ENCODE measurements at places on chromosomes 16 and 17. TPM values are rescaled to one million over a fixed set of nuclear protein-coding genes. Genes with fewer than 3 reads are reported as not detected.

DNA sequence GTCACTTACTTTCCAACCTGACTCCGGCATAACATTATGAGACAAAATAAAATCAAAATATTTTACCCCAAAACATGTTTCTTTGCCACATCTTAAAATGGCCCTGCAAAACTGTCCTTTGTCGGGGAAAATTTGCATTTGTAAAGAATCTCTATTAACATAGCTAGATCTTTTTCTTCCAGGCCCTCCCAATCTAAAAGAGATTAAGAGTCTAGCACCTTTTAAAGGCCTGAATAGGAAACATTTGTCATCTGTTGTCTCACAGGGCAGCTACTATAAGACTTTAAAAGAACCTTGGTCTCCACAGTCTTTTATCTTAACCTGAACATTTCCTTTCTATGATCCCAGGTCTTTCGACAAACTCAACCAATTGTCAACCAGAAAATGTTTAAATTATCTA lies 18.1 kb upstream of the DHRS7B start:
- no peaks in the 10 kb centered on the region for H3K4me1 ChIP-seq
- H3K36me3 ChIP-seq, result no peaks in the 10 kb centered on the region
- DNase-seq, result no peak
- H3K27me3 ChIP-seq, result no peaks in the 10 kb centered on the region
- H3K27ac ChIP-seq, result no peak overlapping the region

GRCh38 chr16:47507701-47508100 lies 46.6 kb downstream of the PHKB start:
- H3K27me3 ChIP-seq, result no peaks in the 10 kb centered on the region
- H3K36me3 ChIP-seq, result peaks cover 56% of the 10 kb centered on the region
- H3K4me3 ChIP-seq, result no peak overlapping the region

GRCh38 chr16:86157616-86158247 lies 258.8 kb downstream of the IRF8 start:
- H3K4me1 ChIP-seq, result no peaks in the 10 kb centered on the region
- H3K27me3 ChIP-seq, result peaks cover 23% of the 10 kb centered on the region
- H3K4me3 ChIP-seq, result no peak overlapping the region
- H3K36me3 ChIP-seq, result no peaks in the 10 kb centered on the region
- H3K27ac ChIP-seq, result no peak overlapping the region
- no peak for DNase-seq

- H3K36me3 ChIP-seq, result no peaks in the 10 kb centered on the region
- no peaks in the 10 kb centered on the region for H3K27me3 ChIP-seq
- H3K27ac ChIP-seq, result peak overlapping the region; percentile 97
- no peak for DNase-seq
- H3K4me1 ChIP-seq, result peaks cover 74% of the 10 kb centered on the region
Measured at GRCh38 chr17:64130559-64131001, 636 bp upstream of the ERN1 start.

DNA sequence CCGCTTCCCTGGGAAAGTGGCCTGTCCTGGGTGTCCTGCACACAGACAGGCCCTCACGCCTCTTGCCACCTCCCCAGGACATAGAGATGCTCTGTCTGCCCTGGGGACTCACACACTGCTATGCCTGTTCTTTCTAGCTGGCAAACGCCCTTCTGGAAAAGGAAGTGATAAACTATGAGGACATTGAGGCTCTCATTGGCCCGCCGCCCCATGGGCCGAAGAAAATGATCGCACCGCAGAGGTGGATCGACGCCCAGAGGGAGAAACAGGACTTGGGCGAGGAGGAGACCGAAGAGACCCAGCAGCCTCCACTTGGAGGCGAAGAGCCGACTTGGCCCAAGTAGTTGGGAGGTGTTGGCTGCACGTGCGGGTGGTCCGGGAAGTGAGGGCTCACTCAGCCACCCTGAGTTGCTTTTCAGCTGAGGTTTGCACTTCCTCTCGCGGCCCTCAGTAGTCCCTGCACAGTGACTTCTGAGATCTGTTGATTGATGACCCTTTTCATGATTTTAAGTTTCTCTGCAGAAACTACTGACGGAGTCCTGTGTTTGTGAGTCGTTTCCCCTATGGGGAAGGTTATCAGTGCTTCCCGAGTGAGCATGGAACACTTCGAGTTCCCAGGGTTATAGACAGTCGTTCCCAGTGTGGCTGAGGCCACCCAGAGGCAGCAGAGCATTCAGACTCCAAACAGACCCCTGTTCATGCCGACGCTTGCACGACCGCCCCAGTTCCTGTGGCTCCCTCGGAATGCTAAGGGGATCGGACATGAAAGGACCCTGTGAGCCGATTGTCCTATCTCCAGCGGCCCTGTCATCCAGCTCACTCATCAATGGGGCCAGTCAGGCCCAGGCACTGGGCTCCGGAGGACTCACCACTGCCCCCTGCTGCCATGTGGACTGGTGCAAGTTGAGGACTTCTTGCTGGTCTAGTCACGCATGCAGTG lies 3.5 kb upstream of the RPL13 start:
- peaks cover 27% of the 10 kb centered on the region for H3K4me1 ChIP-seq
- peaks cover 46% of the 10 kb centered on the region for H3K36me3 ChIP-seq
- no peak overlapping the region for H3K27ac ChIP-seq
- H3K27me3 ChIP-seq, result no peaks in the 10 kb centered on the region

DNA sequence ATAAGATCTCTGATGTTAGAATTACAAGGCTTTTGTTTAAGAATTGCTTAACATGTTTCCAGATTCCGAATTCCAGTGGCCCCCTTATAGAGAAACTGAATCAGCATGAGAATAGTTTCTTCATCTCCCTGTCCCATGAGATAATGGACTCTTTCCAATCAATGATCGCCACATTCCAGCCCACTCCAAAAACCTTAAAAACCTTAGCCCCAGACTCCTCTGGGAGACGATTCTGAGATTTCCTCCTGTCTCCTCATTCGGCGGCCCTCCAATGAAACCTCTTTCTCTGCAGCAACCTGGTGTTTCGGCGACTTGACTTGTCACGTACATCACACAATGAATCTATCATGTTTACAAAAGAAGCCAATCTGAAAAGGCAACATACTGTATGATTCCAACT lies 197.1 kb upstream of the PSMD7 start:
- no peak for DNase-seq
- H3K27me3 ChIP-seq, result no peaks in the 10 kb centered on the region
- no peaks in the 10 kb centered on the region for H3K4me1 ChIP-seq
- no peaks in the 10 kb centered on the region for H3K36me3 ChIP-seq
- no peak overlapping the region for H3K4me3 ChIP-seq

GRCh38 chr16:87947356-87948118 lies 3.7 kb upstream of the BANP start:
- no peak for DNase-seq
- H3K27me3 ChIP-seq, result no peaks in the 10 kb centered on the region
- H3K4me3 ChIP-seq, result no peak overlapping the region
- H3K27ac ChIP-seq, result peak overlapping the region; percentile 65

- no peak overlapping the region for H3K27ac ChIP-seq
- H3K36me3 ChIP-seq, result no peaks in the 10 kb centered on the region
- DNase-seq, result no peak
- no peaks in the 10 kb centered on the region for H3K4me1 ChIP-seq
Measured at GRCh38 chr17:37506678-37507077, 17.0 kb downstream of the DUSP14 start.

Gene HLF
- total RNA-seq, result 37.9 TPM

Gene LDHD
- total RNA-seq, result 0.83 TPM

GRCh38 chr16:89605186-89605970 lies 8.1 kb upstream of the DPEP1 start:
- no peaks in the 10 kb centered on the region for H3K36me3 ChIP-seq
- no peak overlapping the region for H3K4me3 ChIP-seq
- peaks cover 15% of the 10 kb centered on the region for H3K27me3 ChIP-seq
- peaks cover 14% of the 10 kb centered on the region for H3K4me1 ChIP-seq

Gene CAVIN1
- 129 TPM for total RNA-seq

Gene TBC1D26
- total RNA-seq, result not detected

- peaks cover 92% of the 10 kb centered on the region for H3K4me1 ChIP-seq
- no peaks in the 10 kb centered on the region for H3K36me3 ChIP-seq
- peak overlapping the region; percentile 80 for H3K27ac ChIP-seq
- H3K4me3 ChIP-seq, result no peak overlapping the region
Measured at GRCh38 chr17:16463358-16464302, 28.4 kb downstream of the LRRC75A start.

GRCh38 chr16:72400257-72401083 lies 228.5 kb upstream of the PMFBP1 start:
- H3K27me3 ChIP-seq, result no peaks in the 10 kb centered on the region
- DNase-seq, result no peak
- H3K36me3 ChIP-seq, result no peaks in the 10 kb centered on the region
- no peak overlapping the region for H3K27ac ChIP-seq

DNA sequence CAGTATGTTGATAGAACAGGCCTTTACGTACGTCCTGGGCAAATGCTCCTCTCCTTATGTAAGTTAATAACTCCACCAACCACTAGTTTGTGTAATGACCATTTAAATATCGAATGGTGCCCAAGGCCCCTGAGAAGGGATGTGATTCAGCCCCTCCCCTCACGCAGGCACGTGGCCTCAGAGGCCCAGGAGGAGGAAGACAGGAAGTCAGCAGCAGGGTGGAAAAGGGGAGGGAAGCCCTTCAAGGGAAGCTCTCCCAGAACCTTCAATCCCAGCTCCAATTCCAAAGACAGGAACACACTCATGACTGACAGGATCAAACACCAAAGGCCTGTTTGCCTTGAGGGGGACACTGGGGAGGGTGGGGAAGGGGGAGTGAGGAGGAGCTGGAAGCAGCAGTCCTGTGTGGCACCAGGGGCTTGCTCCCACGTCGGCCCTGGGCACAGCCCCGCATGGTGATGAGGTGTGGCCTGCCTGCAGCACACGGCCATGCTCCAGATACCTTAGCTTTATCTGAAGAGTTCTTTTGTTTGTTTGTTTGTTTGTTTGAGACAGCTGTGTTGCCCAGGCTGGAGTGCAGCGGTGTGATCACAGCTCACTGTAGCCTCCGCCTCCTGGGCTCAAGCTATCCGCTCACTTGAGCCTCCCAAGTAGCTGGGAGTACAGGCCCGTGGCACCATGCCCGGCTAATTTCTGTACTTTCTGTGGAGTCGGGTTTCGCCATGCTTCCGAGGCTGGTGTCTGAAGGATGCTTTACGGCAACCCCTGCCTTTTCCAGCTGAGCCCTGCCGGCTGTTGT lies 105.0 kb downstream of the ZNF778 start:
- no peak overlapping the region for H3K4me3 ChIP-seq
- no peaks in the 10 kb centered on the region for H3K36me3 ChIP-seq
- DNase-seq, result peak; percentile 76
- peak overlapping the region; percentile 83 for H3K27ac ChIP-seq
- H3K4me1 ChIP-seq, result peaks cover 100% of the 10 kb centered on the region
- no peaks in the 10 kb centered on the region for H3K27me3 ChIP-seq

Gene SKAP1
- 21.6 TPM for total RNA-seq

Gene PDK2
- total RNA-seq, result 26.1 TPM

Measured in spleen (tissue), 13 donors.